ENCODE measurements at places on chromosomes 6 and 20.
A peak's percentile ranks its signal among the peaks of the same experiment; 100 is the strongest.

DNA sequence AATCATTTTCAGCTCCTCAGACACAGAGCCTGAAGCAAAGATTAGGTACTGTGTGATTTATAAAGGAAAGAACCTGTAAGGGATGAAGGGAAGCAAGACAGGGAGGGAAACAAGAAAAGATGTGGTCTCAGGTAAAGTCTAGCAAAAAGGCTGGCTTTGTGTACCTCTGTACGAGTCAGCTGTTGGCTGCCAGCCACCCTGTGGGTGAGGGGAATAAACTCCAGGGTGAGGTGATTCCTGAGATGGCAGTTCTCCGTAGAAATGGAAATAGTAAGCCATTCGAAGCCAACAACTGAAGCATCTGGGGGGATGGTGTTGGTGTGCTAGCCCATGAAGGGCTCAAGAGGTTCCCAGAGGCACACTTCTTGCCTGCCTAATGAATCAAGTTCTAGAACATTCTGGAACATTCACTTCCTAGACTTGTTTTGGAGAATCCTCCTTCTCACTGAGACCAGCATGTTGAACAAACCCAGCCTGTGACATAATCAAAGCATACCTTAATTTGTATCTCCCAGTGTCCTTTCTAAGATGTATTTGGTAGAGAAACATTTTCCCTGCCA is 10.6 kb upstream of the TTPAL start:
- DNase-seq = no peak

DNA sequence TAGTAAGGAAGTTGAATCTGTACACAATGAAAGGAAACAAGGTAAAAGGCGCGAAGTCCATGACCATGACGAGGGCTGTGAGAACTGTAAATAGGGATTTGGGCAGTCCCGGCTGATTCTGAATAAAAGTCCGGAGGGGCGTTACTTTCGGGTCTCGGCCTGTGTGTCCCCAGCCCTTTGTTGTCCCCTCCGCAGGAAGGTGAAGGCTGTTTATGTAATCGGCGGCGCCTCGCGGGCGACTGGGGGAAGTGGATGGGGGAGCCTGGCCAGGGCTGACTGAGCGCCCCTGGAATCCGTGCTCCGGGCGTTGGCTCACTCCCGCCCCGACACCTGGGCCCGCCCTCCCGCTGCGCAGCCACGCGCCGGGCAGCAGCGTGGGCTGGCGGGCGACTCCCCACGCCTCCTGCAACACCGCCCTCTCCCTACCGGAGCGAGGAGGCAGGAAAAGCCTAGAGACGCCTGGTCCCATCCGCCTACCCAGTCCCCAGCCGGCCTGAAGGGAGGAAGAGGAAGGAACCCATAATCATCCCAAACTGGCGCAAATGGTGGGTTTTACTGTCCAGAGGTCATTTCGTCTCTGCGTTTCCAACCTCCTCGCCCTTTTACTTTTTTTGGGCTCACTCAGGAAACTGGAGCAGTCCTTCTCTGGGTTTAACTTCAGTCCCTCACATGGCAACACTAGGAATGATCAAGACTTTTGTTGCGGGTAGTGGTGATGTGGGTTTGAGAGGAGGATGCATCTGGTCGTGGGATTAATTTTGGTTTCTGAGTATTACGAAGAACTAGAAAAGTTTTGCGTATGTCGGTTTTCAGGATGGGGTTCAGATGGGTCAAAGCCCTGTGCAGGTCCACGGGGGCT is 12.1 kb downstream of the TRIM31 start:
- DNase-seq = no peak

- DNase-seq = no peak
Observed at GRCh38 chr6:134293659-134294161, 24.2 kb downstream of the SGK1 start.

- DNase-seq = no peak
Observed at GRCh38 chr6:167833396-167833763, 6.7 kb downstream of the AFDN start.

GRCh38 chr6:33901822-33902456 is 98.1 kb upstream of the MLN start:
- no peak for DNase-seq

DNA sequence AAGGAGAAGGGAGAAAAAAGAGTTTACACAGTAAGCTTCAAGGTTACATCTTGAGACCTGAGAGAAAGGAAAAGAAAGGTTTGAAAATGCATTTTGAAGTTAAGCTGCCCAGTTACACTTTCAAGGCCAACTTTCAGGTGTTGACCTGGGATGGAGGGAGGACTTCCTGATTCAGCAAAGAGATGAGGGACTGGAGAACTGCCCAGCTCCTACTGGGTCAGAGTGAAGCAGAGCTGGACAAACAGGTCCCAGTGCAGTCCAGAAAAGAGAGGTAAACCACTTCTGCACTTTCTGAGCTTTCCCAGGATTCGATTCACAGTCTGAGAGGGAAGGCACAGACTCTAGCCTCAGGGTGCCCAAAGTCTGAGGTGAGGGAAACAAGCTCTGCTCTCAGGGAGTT is 6.0 kb upstream of the TJAP1 start:
- no peak for DNase-seq

DNA sequence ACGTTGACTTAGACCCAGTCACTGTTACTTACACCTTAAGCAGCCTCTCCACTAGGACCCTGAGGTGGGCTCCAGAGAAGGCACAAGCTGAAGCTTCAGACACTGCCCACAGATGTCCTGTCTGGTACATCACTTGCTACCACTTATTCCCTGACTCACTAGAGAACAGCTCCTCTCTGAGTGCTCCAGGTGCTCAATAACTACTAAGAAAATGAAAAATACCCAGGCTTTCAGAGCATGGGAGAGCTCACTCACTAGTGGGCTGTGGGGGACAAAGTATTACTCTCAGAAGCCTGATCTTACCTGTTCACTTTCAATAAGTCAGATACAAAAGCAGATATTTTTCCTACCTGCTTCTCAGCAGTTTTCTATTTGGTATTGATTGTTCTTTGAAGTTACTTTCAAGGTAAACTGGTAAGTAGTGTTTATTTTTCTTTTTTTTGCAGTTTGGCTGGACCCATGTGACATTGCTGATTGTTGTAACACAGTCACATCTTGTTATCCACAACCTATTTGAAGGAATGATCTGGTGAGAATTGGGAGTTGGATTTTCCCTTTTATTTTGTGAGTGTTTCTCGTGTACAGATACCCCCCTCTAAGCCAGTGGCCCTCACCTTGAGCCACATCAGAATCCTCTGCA is 55.9 kb downstream of the CDS2 start:
- DNase-seq = no peak

DNA sequence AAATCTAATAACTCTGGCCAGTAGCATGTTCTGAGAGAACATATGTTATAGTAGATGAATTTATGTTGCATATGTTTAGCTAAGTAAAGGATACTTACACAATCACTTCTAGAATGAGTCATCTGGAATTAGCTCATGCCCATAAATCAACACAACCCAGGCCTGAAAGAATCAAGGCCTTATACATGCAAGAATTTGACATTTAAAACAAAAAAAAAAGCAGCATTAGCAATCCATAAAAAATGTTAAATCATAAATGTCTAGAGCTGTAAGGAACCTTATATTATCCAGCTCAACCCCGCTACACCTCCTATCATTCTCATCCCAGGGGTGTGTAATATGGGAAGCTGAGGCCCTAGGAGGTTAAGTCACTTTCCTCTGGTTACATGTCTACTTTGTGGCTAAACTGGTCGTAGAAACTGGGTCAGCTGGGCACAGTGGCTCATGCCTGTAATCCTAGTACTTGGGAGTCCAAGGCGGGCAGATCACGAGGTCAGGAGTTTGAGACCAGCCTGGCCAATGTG is 105.2 kb upstream of the CARMIL1 start:
- peak; percentile 92 for DNase-seq

GRCh38 chr6:87161299-87161698 is 5.9 kb downstream of the ZNF292 start:
- no peak for DNase-seq

DNA sequence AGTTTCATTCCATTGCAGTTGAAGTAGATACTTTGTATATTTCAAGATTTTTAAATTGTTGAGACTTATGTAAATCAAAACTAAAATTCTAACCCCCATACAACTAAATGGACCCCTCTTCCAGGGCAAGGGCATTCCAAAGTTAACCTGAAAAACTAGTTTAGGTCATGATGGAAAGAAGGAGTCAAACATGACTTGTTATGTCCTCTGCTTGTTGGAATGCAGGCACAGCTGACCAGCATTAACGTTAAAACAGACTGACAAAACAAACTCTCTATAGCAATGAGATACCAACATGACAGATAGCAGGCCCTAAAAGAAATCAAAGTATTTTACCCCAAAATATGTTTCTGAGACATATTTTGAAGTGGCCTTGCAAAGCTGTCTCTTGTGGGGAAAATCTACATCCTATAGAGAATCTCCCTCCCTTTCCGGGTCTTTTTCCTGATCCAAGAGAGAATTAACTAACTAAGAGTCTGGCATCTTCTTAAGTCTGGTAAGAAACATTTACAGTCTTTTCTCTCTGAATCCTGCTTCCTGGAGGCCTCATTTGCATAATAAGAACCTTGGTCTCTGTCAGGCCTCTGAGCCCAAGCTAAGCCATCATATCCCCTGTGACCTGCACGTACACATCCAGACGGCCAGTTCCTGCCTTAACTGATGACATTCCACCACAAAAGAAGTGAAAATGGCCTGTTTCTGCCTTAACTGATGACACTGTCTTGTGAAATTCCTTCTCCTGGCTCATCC is 124.3 kb upstream of the ATXN1 start:
- DNase-seq = no peak

- no peak for DNase-seq
Observed at GRCh38 chr6:115969207-115969929, 91.3 kb downstream of the FRK start.

DNA sequence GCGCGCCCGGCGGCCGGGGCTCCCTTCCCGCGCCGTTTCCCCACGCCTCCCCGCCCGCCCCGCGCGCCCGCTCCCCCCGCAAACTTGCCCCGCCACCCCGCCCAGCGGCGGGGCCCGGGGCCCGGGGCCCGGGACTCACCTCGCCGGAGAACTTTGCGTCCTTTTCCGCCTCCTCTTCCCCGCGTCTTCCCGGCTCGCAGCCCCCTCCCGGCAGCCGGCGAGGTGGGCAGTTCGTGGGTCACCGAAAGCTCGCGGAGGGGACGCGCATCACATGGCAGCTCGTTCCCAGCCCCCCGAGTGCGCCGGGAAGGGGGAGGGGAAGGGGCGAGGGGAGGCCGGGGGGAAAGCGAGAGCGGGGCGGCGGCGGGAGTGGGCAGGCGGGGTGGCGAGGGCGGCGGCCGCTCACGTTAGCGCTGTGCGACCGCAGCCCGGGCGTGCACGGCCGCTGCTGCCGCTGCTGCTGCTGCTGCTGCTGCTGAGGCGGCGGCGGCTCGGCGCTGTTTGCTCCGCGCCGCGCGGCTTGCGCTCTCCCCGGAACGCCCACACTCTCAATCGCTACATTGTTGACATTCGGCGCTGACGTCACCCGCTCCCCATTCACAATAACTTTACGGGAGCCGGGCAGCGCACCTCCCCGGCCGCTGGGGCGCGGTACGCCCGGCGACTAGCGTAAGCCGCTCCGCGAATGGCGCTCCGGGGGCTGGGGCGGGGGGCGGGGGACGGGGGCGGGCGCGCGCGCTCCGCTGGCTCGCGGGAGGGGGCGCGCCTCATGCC is at the start of gene BACH2:
Gene BACH2, minus strand, starts transcription at position 503 of the 774 bp plus-strand sequence. CDS start 287,999 bp downstream, outside the sequence.
- no peak for DNase-seq

Data from RCC 7860 (cell line).